ENCODE measurements at places on chromosomes 2 and 18.
A peak's percentile ranks its signal among the peaks of the same experiment; 100 is the strongest.

GRCh38 chr18:58806826-58807714 lies 57.6 kb upstream of the ZNF532 start:
- DNase-seq: no peak

DNA sequence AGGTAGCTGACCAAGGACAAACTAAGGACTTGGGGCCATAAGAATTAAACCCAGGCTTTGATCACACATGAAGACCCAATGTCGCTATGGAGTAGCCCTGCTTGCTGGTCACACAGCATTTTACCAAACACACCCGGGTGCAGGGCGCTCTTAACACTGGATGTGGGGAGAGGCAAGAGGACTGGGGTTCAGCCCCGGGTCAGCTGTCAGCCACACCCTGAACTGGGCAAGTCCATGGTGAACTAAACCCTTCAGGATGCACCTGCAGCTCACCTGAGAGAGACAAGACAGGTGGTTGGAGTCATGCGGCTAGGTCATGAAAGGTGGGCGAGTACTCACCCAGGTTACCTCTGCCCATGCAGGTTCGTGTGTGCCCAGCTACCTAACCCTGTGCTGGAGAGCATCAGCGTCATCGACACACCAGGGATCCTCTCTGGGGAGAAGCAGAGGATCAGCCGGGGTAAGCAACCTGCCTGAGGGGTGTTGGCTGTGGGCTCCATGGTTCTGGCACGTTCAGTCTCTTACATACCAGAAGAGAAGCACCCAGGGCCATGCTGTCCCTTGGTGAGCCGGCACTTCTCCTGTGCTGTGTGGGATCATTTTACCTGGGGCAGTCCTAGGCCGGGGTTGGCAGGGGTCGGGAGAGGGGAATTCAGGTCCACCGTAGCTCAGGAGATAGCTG lies 15.2 kb downstream of the EHD3 start:
- DNase-seq: no peak

DNA sequence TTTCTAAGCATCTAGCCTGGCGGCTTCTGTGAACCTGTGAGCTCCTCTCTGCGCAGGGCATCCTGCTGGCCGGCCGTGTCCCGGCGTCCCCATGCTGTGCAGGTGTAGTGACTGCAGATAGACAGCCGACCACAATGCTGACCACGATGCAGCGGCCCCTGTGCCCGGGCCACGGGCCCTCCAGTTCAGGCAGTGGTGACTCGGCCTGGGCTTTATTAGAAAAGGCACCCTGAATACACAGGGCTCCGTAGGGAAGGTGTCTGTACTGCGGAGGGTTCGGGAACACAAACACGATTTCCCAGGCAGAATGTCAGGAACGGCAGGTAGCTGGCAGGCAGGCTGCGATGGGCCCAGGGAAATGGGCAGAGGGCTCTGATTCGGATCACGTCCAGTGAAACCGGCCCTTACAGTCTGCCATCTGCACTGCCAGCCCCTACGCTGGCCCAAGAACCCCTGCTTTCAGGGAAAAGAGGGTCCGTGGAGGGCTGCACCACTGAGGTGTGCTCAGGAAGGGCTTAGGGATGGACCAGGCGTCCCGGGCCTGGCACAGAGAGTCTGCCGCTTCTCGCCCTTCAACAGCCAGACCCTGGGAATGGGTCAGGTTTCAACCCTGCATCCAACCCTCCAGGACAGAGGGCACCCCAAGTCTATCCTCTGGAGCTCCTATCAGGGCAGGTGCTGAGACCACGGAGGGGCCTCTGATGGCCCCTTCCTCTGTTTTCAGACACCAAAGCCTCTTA lies 196.5 kb downstream of the HDAC4 start:
- no peak for DNase-seq

GRCh38 chr2:109126501-109126860 lies 2.5 kb upstream of the SH3RF3 start:
- DNase-seq: peak; percentile 45

- no peak for DNase-seq
Observed at GRCh38 chr2:121085801-121086200, 199.2 kb downstream of the TFCP2L1 start.

GRCh38 chr2:9057939-9058761 lies 54.7 kb upstream of the MBOAT2 start:
- no peak for DNase-seq

GRCh38 chr18:11947214-11948191 lies 33.8 kb upstream of the IMPA2 start:
- peak; percentile 68 for DNase-seq

- DNase-seq: no peak
Observed at GRCh38 chr2:241460631-241461030, 47.8 kb downstream of the STK25 start.

DNA sequence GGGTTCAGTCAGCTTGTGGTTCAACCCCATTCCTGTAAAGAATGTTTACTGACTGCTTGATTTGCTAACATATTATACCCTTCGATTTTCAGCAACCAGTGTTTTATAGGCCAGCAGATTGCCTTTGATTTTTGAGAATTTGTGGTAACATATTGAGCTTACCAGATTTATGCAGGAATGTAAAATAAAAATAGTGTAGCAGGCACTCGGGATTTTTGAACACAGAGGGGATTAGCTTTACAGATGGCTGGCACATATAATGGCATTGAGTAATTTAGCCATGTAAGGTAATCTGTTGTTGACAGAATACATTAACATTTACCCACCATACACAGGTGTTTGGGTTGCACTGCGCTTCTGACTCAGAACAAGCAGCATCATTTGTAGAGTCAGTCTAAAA lies 354.0 kb downstream of the LRRTM1 start:
- no peak for DNase-seq

DNA sequence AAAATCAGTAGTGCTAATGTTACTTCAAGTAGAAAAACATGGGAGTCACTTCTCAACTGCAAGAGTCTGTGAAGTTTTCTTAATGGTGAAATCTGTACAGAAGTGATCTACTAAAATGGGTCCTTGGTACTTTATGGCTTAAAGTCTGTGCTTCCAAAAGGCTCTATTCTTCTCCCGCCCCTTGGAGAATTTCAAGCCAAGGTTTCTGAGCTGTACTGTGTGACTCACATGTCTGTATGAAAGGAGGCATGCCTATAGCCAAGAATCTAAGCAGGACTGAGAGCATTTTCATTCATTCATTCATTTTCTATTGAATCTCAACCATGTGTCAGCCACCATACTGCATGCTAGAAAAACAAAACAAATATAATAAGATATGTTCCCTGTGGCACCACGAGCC lies 19.8 kb upstream of the DDX18 start:
- DNase-seq: no peak

- no peak for DNase-seq
Observed at GRCh38 chr2:133407341-133407740, 160.9 kb downstream of the NCKAP5 start.

- no peak for DNase-seq
Observed at GRCh38 chr2:219560037-219560892, 11.1 kb downstream of the OBSL1 start.

DNA sequence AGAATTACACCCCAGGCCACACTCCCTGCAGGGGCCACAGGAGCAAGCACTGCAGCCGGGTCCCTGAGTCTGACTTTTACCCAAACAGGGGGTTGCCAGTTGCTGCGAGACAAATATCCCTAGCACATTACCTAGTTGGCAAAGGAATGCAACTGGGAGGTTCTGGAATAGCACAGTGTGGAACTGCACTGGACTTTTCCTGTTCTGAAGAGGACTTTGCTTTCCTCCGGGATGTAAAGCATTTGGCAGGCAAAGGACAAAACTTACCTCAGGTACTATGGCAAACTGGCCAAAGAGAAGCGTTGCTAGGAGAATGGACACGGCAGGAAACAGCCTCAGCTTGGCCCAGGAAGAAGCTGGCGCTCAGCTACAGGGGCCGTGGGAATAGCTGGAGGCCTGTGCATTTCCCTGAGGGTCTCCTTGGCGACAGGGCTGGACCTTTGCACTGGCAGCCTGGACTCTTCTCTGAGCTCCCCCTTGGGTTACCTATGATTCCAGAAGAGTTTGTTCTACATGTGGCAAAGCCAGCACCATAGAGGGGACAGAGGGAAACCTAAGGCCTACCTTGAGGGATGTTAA lies 45.0 kb downstream of the BCL11A start:
- no peak for DNase-seq

DNA sequence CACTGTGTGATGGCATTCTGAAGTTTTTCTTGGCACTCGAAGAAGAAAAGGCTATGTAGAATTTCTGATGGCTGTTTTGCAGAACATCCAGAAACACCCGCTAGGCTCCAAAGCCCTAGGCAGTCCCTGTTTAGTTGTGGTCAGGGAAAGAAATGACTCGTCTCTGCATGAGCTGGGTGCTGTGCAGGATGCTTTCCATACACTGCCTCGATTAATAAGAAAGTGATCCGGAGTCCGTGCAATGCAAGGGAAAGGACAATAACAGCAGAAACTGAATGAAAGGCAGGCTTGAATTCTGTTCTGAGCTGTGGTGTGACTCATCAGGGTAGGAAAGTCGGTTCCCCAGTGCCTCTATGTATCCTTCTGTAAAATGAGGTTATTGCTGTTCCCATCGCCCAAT lies 18.7 kb downstream of the MAPRE3 start:
- DNase-seq: no peak

GRCh38 chr2:27033253-27033852 lies 588 bp downstream of the TMEM214 start:
- no peak for DNase-seq

GRCh38 chr18:48026216-48026615 lies 95.8 kb upstream of the SMAD2 start:
- DNase-seq: no peak

- no peak for DNase-seq
Observed at GRCh38 chr2:67295406-67295805, 101.7 kb upstream of the ETAA1 start.

DNA sequence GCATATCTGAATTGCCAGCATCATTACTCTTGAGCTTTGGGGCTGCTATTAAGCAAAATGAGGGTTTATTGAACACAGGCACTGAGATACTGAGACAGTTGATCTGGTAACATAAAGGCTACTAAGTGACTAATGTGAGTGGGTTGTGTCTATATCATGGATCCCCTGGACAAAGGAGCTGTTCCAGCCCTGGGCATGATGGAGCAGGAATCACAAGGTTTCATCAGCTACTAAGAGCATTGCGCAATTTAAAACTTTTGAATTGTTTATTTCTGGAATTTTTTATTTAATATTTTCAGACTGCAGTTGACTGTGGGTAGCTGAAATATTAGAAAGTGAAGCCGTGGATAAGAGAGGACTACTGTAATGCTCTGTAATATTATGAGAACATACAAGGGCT lies 73.5 kb downstream of the MGAT5 start:
- DNase-seq: no peak

- DNase-seq: no peak
Observed at GRCh38 chr2:79780781-79781180, 267.9 kb downstream of the CTNNA2 start.

Data from HTR-8/SVneo (cell line).